Ovary (tissue), 10 donors: ENCODE measurements at places on chromosomes 4 and X.

DNA sequence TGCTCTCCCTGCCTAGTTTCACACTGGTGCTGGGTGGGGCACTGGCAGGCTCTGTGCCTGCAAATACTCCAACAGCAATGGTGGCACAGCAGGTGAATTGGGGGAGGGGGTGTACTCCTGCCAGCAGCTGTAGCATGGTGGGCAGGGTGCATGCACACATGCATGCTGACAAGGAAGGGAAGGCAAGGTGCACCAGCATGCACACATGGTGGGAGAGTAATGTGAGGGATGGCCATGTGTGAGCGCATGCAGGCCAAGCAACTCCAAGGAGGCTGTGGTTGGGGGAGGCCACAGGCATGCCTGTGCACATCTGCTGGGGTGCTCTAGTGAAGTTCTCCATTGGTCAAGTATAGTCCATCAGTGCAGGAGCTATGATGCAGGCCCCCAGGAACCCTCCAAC lies 54.5 kb upstream of the INPP4B start:
- DNase-seq: no peak

GRCh38 chr4:1903035-1903434 lies 31.8 kb downstream of the NSD2 start:
- no peak for DNase-seq

- no peak for DNase-seq
Observed at GRCh38 chr4:15373363-15373762, 54.5 kb upstream of the C1QTNF7 start.

DNA sequence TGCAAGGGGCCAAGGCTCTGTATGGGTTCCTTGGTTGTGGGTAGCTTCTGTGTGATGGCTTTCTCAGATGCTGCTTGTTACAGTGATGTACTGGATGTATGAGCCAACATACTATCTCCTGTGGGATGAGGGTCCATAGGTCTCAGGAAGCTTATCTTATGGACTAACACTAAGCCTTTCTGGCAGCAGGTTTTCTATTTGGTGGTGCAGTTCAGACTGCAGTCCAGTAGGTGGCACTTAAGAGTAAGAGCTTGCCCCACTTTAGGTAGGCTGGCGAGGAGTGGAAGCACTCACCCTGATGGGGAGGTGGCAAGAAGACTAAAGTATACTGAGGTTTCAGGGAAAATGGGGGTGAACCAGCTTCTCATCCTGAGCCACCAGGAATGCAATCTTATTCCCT lies 306.7 kb upstream of the MAOA start:
- DNase-seq: no peak

DNA sequence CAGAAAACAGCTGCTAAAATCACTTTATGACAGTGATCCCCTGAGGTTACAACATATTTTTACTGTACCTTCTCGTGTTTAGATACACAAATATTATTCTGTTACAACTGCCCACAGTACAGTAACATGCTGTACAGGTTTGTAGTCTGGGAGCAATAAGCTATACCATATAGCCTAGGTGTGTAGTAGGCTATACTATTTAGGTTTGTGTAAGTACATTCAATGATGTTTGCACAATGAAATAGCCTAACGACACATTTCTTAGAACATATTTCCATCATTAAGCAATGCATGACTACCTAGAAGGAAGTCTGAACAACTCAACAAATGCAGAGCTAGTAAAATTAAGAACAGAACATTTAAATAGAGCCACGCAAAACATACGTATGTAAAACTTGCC lies 112.7 kb downstream of the ZAR1 start:
- no peak for DNase-seq

- DNase-seq: no peak
Observed at GRCh38 chrX:16451334-16451733, 198.6 kb upstream of the S100G start.

- DNase-seq: no peak
Observed at GRCh38 chr4:139834226-139834662, 168.6 kb downstream of the MGST2 start.

GRCh38 chr4:76809594-76810305 lies 88.2 kb downstream of the SOWAHB start:
- DNase-seq: no peak

GRCh38 chrX:155086961-155087735 lies 15.8 kb downstream of the BRCC3 start:
- no peak for DNase-seq

DNA sequence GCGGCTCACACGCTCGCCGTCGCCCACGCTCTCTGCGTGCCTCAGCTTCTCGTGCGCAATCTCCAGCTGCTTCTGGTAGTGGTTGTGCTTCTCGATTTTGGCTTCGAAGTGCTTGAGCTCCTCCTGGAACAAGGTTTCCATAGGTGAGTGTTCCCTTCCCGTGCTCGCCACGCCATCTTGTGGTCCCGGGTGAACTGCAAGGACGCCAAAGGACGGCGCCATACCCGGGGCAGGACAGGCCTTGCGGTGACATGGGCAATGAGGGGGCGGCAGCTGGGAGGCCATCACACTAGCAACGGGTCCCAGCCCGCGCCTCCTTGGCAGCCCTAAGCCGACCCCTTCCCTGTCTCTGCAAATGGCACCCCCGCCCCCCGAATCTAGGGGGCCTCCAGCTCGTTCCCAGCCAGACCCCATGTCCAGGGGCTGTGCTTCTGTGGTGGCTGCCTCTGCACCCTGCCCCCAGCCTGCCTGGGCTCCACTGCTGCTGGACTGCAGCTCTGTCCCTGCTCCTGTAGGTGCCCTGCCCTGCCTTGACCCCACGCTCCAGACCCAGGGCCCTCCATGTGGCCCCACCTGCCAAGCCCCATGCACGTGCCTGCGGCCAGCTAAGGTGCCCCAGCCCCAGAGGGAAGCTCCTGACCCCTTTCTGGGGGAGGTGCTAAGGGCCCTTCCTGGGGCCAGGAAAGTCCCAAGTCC lies 17.3 kb downstream of the LRPAP1 start:
- no peak for DNase-seq

DNA sequence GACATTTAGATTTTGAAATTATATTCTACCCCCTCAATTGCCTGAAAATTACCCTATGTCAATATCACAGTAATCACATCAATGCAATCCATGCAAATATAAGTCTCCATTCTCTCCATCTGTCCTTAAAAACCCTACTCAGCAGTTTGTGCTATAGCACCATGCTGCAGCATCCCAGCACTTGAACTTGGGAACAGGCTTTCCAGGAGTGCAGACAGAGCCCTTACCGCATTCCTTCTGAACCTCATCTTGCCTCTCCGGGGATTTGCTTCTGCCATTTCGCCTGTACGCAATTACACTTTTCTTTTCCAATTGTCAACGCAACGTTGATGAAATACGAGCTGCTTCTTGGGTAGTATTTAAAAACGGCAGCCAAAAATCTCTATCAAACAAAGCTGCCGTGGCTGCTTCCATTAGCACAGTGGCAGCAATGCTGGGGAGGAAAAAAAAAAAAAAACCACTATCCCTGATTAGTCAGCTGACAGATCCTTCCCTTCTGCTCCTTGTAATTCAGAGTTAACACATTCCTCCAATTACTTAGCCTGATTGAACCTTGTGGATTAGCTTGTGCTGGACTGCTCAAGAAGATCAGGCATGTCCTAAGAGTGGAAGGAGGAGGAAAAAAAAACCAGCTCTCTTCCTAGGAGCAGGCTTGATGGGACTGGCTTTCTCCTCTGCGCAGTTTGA lies 65.6 kb downstream of the MCF2 start:
- no peak for DNase-seq

DNA sequence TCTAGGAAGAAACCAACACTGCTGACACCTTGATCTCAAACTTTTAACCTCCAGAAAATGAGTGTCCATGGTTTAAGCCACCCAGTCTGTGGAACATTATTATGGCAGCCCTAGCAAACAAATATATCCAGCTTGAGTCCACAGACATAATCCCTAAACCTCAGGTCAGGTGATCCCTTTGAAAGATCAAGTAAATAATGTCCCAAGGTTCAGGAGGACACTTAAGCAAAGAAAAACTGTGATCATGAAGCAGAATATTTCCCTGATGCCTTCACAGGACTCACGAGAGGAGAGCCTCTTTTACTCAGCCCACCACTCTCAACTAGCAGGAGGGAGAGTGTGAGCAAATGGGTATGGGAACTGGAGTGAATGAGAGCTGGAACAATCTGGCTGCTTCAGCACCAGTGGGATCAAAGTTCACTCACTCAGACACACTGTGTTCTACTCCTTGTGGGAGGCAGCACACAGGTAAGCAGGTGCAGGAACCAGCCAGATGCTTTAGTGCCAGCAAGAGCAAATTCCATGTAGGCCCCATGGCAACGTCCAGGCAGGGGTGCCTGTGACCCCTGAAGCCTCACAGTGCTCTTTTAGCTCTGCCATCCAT lies 608.4 kb downstream of the RAB28 start:
- no peak for DNase-seq

DNA sequence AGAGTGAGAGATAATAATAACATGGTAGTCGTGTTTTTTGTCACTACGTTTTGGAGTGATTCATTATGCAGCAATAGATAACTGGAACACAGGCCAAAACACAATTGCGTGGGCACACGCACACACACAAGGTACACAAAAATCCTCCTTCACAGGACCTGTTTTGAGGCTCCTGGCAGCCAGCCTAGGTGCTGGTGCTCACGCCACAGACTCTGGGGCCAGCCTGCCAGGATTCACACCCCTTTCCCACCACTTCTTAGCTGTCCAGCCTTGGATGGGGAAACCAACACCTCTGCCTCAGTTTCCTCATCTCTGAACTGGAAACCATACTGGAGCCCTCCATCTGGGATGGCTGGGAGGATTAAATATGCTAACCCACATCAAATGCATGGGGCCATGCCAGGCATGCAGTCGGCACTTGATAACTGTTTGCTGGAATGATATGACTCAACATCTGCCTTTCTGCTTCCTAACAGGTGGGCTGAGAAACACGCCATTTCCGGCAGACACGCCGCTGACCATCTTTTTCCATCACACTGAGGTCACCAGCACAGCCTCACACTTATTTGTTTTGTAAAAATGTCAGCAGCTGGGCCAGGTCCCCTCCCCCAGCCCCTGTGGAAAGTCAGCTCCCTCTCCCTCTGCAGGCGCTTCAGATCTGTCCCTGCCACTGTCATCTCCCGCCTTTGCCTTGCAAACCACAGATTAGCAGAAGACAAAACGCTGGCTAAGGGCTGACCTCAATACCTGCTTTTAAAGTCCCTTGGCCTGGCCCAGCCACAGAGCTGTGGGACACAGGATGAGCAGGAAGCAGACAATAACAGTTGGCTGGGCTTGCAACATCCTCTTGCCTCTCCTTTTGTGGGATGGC lies 237.5 kb downstream of the BCOR start:
- no peak for DNase-seq

GRCh38 chr4:165481053-165481835 lies 102.4 kb downstream of the CPE start:
- DNase-seq: no peak
